ENCODE measurements at places on chromosomes 1 and 21. TPM values are rescaled to one million over a fixed set of nuclear protein-coding genes. Genes with fewer than 3 reads are reported as not detected.

DNA sequence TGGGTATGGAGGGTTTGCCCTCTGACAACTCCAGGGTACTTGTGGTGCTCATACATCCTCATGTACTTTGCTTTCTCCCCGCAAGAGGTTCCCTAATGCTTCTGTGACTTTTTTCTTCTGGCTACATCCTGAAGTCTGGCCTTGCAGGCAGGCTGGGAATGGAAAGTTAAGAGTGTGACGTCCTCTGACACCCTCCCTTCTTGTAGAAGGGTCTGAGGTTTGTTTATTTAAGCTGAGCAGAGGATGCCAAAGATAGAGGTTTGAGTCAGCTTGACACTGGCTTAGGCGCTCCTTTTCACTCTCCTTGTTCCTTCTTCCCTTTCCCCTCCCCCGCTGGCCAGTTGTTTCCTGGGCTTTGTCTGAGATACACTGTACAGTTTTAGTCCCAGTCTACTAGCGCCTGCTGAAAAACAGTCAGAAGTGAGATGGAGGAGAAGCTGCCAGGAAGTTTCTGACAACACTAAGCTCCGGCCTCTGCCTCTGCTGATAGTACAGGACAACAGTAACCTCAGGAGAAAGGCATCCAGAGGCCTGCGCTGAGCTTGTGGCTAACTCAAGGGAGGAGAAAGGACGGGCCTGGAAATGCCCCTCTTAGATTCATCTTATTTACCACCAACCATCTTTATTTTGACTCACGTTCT lies at the start of gene MACF1:
Gene MACF1, plus strand, starts transcription at position 255 of the 641 bp plus-strand sequence. Its CDS starts 328 bp downstream, at position 583.
- peak; percentile 83 for DNase-seq

- peak; percentile 21 for DNase-seq
Measured at GRCh38 chr1:228340686-228341449, 65.8 kb downstream of the TRIM11 start.

- DNase-seq = no peak
Measured at GRCh38 chr1:41399145-41399795, 38.0 kb downstream of the FOXO6 start.

DNA sequence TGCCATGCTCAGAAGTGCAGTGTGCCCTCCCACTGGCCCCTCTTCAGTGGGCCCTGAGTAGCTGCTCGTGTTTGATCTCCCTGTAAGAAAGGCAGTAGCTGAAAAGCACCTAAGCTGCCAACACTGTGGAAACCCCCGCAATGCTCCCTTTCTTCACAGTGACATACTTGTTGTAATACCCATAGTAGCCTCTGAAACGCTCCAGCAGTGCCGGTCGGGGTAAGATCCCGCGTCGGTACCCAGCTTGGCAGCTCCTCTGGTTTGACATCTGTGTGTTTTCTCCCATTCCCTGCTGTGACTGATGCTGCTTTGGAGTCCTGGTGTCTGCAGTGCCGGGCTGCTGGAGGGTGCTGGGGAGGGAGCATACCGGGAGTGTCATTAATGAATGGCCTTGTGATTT lies 3.6 kb downstream of the CHAF1B start:
- DNase-seq = no peak

UBASH3A gene
- 0.15 TPM for total RNA-seq

DNA sequence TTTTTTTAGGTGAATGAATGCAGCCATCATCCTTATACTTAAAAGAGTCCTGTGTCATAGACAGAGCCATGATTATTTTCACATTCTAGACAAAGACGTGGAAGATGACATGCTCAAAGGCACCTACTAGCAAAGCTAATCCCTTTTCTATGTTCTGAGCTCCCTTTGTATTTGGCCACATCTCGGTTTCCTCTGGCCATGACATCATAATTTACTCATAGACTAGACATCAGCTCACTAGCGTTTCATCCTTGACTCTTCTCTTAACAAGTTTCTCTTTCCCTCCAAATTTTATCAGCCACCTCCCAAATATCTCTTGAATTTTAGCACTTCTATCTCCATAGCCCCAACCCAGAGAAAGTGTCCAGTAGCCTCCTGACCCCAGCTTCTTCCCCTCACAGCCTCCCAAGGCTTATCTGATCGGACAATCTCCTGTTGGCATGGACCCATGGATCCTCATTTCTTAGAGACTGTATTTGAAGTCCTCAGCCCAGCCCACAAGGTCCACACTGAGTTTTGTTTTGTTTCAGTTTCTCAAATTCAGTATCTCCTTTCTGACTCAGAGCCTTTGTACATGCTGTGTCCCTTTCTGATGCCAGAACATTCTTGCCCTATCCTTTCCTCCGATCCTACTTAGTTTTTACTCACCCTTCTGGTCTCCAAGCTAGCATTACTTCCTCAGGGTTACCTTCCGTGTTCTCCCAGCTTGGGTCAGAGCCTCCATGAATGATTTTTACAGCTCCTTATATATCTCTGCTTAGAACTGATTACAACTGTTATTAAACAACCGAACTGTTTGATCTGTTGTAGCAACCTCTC lies 33.0 kb upstream of the EPS8L3 start:
- DNase-seq = peak; percentile 6

DNA sequence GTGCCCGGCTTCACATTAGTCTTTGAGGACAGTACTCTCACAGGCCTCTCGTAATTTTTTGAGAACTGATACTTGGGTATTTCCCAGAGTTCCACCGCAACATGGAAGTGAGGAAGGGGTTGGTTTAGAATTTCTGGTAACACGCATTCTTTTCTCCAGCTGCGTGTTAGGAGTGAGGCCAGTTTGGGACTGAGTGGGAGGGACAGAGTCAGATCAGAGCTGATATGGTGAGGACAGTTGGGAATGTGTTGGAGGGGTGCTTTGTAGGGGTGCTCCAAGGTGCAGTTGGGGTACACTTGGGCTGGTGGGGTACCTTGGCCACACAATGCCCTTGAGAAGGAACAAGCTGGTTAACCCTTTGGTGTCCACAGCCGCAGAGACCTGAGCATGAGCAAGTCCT lies 6.7 kb downstream of the FBXO6 start:
- DNase-seq = no peak

Measured in ovary (tissue), 10 donors.